A549 treated with AZD2906 at 1 μM for 4 hours (cell line): ENCODE measurements at places on chromosomes 4 and X. TPM values are rescaled to one million over a fixed set of nuclear protein-coding genes. Genes with fewer than 3 reads are reported as not detected.

DNAJB14 gene
- 12.8 to 22.0 TPM (median 15.8 TPM) in 5 replicates for total RNA-seq

FAAH2 gene
- 0.06 to 0.54 TPM (median 0.20 TPM) in 5 replicates for total RNA-seq

SLC38A5 gene
- 0.09 to 0.20 TPM (median 0.16 TPM) in 5 replicates for total RNA-seq

SLC35A2 gene
- total RNA-seq, result 50.4 to 66.6 TPM (median 60.9 TPM) in 5 replicates

CNOT6L gene
- total RNA-seq, result 7.5 to 10.5 TPM (median 9.8 TPM) in 5 replicates

TBC1D25 gene
- total RNA-seq, result 11.2 to 14.4 TPM (median 13.6 TPM) in 5 replicates
